ENCODE measurements at places on chromosomes 16 and 17.
A peak's percentile ranks its signal among the peaks of the same experiment; 100 is the strongest.

DNA sequence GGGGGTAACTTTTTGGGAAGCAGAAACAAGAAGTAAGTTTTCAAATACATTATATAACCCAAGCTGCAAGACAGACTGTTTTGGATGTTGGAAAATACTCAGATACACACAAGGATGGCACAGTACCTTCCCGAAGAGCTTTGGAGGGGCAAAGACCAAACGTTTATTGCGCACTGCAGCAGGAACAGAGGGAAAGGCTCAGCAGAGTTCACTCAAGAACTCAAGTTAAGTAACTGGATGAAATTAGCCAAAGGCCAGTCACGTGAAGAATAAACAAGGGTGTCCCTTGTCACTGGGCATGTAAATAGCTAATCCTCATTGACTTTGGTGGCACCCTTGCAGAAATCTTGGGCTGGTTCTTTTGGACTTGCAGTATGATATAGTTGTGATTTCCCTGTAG lies 2.8 kb downstream of the PDK2 start:
- H3K4me3 ChIP-seq = no peak overlapping the region
- no peak for DNase-seq
- H3K36me3 ChIP-seq = peaks cover 10% of the 10 kb centered on the region
- H3K4me1 ChIP-seq = peaks cover 17% of the 10 kb centered on the region
- H3K27ac ChIP-seq = no peak overlapping the region

- no peak overlapping the region for H3K4me3 ChIP-seq
- no peak for DNase-seq
- H3K4me1 ChIP-seq = no peaks in the 10 kb centered on the region
- H3K27me3 ChIP-seq = no peaks in the 10 kb centered on the region
- no peak overlapping the region for H3K27ac ChIP-seq
These were observed 82.4 kb downstream of the WNT3 start for GRCh38 chr17:46736100-46736499.

DNA sequence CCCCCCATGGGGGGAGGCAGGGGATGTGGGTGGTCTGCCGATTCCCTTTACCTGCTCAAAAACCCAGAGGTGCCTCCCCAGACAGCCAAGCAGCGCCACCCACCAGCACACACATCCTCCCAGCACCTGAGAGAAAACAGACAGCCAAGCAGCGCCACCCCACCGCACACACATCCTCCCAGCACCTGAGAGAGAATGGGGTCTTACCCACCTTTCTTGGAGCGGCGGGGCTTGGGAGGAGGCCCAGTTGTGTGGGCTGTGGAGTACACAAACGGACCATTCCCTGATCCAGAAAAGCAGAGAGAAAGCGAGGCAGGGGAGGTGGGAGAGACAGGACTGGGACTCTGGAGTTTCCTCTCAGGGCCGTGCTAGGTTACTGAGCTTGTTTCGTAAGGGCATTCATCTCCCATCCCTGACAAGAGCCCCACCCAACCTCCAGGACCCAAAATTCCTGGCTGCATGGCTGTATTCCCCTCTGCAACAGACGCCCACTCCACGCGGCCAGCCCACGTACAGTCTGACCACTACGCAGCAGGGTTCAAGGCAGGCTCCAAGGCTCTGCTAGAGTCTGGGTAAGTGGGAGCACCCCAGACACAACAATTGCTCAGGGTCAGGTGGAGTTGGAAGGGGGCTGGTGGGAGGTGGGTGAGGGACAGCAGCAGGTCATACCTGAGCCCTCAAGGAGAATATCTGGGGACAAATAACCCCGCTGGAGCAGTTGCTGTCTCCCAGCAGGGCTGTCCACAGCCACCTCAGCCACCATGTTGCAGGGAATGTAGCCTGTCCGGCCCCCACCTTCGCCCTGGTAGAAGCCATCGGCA lies 22.3 kb downstream of the TSPOAP1 start:
- peaks cover 7% of the 10 kb centered on the region for H3K36me3 ChIP-seq
- no peak overlapping the region for H3K4me3 ChIP-seq
- no peak overlapping the region for H3K27ac ChIP-seq

- no peaks in the 10 kb centered on the region for H3K36me3 ChIP-seq
- H3K4me3 ChIP-seq = no peak overlapping the region
- H3K27me3 ChIP-seq = no peaks in the 10 kb centered on the region
- H3K27ac ChIP-seq = no peak overlapping the region
- no peak for DNase-seq
- H3K4me1 ChIP-seq = peaks cover 40% of the 10 kb centered on the region
These were observed 67.3 kb downstream of the RAI1 start for GRCh38 chr17:17748604-17749003.

GRCh38 chr17:76981545-76982295 lies 113.5 kb downstream of the MGAT5B start:
- no peak overlapping the region for H3K27ac ChIP-seq

- no peaks in the 10 kb centered on the region for H3K4me1 ChIP-seq
- no peaks in the 10 kb centered on the region for H3K27me3 ChIP-seq
- H3K27ac ChIP-seq = no peak overlapping the region
- no peaks in the 10 kb centered on the region for H3K36me3 ChIP-seq
- H3K4me3 ChIP-seq = no peak overlapping the region
These were observed 42.3 kb upstream of the HNF1B start for GRCh38 chr17:37787055-37787757.

GRCh38 chr17:1462164-1463112 lies 6.4 kb upstream of the CRK start:
- peaks cover 38% of the 10 kb centered on the region for H3K4me1 ChIP-seq
- peak overlapping the region; percentile 44 for H3K4me3 ChIP-seq
- no peak for DNase-seq
- H3K36me3 ChIP-seq = no peaks in the 10 kb centered on the region

DNA sequence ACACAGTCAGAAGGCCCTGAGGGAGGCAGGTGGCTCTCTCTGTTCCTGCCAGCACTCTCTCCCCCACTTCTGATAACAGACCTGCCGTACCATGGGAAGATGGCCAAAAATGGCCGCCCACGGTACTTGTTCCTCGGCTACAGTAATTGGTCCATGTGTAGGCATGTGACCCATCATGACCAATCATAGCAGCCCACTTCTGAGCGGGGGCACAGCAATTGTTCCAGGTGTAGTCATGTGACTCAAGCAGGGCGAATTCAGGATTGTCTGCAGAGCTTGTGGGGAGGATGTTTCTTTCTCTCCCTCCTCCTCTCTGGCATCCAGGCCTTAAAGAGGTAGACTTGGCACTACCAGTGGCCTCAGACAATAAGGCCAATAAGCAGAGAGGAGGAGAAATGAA lies 250.4 kb downstream of the MRTFB start:
- H3K36me3 ChIP-seq = no peaks in the 10 kb centered on the region
- H3K27me3 ChIP-seq = no peaks in the 10 kb centered on the region
- no peak for DNase-seq
- H3K4me3 ChIP-seq = no peak overlapping the region

GRCh38 chr17:9389111-9389527 lies 186.5 kb downstream of the STX8 start:
- no peak for DNase-seq
- H3K4me1 ChIP-seq = no peaks in the 10 kb centered on the region
- H3K27ac ChIP-seq = no peak overlapping the region
- no peaks in the 10 kb centered on the region for H3K27me3 ChIP-seq
- no peaks in the 10 kb centered on the region for H3K36me3 ChIP-seq
- H3K4me3 ChIP-seq = no peak overlapping the region

DNA sequence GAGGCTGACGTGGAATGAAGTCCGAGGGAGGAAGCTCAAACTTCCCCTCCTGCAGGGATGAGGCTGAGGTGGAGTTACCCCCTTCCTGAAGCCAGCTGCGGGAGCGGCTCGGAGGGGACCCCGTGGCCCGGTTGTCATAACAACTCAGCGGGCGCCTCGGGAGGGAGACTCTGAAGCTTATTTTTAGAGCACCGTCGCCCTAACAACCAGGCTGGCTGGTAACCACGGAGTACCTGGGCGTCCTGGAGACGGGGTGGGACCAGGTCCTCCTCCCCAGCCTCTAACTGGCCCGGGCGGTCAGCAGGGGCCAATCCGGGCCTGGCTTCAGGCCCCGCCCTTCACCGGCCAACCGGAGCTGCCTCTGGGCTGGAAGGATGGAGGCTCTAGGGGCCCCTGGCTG lies 27.7 kb downstream of the NECAB2 start:
- no peak overlapping the region for H3K27ac ChIP-seq
- no peaks in the 10 kb centered on the region for H3K36me3 ChIP-seq
- no peaks in the 10 kb centered on the region for H3K4me1 ChIP-seq
- H3K4me3 ChIP-seq = no peak overlapping the region
- no peak for DNase-seq

DNA sequence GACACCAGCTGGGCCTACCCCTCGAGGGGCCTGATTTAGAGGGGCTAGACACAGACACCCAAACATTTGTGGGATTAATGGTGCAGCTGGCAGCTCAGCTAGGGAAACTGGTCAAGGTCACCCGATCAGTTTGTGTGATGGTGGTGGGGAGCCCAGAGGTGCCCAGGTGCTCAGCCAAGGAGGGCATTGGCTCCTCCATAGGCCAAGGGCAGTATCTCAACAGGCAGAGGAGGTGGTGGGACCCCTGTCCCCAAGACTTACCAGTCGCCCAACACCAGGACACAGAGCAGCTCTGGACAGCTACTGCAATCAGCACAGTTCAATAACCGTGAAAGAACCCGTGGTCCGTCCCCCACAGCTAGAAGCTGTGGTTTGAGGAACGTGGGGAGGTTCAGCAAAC lies 120.9 kb downstream of the C16orf78 start:
- no peak overlapping the region for H3K27ac ChIP-seq
- DNase-seq = no peak
- H3K27me3 ChIP-seq = no peaks in the 10 kb centered on the region
- no peaks in the 10 kb centered on the region for H3K36me3 ChIP-seq

DNA sequence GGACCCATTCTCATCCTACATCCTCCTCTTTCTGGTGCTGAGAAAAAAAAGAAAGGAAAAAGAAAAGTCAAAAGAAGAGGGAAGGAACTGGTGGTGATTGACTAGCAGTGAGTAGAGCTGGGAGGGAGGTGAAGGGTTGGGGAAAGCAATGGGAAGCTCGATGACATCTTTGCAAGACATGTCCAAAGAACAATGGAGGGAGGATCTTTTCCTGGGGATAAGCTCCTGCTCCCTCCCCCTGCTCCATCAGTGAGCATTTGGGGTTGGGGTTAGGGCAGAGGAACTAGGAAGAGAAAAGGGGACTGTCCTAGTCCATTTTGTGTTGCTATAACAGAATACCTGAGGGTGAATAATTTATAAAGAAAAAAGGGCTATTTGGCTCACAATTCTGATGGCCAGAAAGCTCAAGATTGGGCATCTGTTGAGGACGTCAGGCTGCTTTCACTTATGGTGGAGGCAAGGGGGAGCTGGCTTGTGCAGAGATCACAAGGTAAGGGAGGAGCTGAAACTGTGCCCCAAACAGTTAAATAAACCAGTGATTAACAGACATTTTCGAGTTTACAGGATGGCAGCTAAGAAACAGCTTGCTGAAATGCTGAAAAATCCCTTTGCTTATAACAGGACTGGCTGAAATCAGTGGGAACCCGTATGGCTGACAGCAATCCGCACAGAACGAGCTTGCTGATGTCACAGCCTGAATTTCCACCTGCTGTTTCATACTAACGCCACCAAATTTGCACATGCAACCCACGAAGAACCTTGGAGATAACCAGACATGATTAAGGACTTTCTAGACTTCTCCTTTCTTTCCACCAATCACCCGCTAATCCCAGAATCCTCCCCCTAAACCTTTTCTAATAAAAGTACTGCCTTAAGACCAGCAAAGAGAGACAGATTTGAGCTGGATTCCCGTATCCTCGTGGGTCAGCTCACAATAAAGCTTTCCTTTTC lies 1.6 kb upstream of the ODF4 start:
- no peak for DNase-seq
- no peak overlapping the region for H3K27ac ChIP-seq
- no peaks in the 10 kb centered on the region for H3K27me3 ChIP-seq
- H3K36me3 ChIP-seq = no peaks in the 10 kb centered on the region
- no peaks in the 10 kb centered on the region for H3K4me1 ChIP-seq
- no peak overlapping the region for H3K4me3 ChIP-seq

DNA sequence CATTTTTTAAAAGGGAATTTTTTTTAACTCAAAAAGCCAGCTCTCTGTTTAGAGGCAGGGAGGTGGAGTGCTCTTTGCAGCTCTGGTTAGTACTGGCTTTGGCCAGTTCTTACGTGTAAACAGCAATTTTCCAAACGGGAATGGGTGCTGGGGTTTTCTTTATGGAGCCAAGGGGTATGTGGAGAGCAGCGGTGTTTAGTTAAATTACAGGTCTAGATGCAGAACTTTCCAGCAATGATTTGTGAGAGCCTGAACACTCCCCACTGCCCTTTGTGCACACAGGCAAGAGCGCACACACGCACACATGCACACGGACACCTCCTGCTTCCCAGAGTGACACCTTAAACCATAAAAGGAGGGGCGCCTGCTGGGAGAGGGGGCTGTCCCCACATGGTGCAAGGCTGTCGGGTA lies 140.2 kb downstream of the MSI2 start:
- H3K36me3 ChIP-seq = no peaks in the 10 kb centered on the region
- H3K27ac ChIP-seq = no peak overlapping the region
- no peak overlapping the region for H3K4me3 ChIP-seq
- no peaks in the 10 kb centered on the region for H3K4me1 ChIP-seq

GRCh38 chr17:50206604-50207293 lies 5.3 kb upstream of the COL1A1 start:
- peaks cover 11% of the 10 kb centered on the region for H3K27me3 ChIP-seq
- H3K4me1 ChIP-seq = no peaks in the 10 kb centered on the region
- H3K4me3 ChIP-seq = no peak overlapping the region
- DNase-seq = no peak

DNA sequence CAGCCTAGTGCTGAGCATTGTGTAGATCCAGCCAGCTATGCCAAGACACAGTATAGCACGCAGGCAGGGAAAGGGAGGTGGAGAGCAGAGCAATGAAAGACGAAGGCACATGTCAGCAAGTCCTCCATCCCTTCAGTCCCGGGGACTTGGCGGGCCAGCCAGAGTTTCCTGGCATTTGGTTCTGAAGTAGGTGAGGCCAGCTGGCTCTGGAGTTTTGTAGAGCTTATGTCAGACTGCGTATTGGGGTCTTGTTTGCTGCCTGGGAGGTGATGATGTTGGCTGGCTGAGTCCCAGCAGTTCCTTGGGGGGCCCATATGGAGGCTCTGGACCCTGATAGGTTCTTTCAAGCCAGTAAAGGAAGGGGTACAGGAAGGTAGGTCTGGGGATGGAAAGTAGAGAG lies 55.7 kb upstream of the AKTIP start:
- H3K4me1 ChIP-seq = no peaks in the 10 kb centered on the region
- H3K27me3 ChIP-seq = no peaks in the 10 kb centered on the region
- H3K4me3 ChIP-seq = no peak overlapping the region
- no peak overlapping the region for H3K27ac ChIP-seq

Data from CD8-positive, alpha-beta memory T cell (primary cell).